ENCODE measurements at places on chromosomes 1 and 21. TPM values are rescaled to one million over a fixed set of nuclear protein-coding genes. Genes with fewer than 3 reads are reported as not detected.

The FAM89A gene
- total RNA-seq = 8.7 TPM

The CENPF gene
- 25.5 TPM for total RNA-seq

The CASQ1 gene
- total RNA-seq = 827 TPM

The TCP10L gene
- 1.6 TPM for total RNA-seq

The KRTAP7-1 gene
- not detected for total RNA-seq
